T-helper 22 cell (primary cell): ENCODE measurements at places on chromosomes 6 and 20.

DNA sequence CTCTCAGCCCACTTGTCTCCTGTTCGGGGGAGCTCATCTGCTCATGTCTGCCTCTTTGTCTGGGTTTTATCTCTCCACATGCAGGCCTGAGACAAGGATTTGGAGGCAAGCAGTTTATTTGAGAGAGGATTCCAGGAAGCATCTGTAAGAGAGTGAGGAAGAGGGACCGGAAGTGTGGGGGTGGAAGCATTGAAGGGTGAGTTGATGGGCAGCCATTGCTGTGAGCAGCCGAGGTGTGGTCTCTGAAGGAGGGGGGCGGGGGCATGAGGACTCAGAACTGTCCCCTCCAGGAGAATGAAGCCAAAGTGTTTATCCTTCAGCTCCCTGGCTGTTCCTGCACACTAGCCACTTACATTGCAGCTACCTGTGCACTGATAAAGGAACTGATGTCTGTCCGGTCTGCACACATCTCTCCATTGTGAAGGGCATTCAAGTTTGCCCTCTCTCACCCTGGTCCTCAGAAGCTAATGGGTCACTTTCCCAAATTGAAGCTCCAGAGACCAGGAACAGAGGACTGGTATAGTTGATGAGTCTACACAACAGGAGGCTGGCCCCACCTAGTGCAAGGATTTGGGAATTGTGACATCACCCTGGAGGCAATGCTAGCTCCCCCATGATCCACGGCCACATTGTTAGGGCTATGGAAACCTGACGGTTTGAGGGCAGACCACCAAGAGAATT, 100.5 kb upstream of the FOXA2 start:
- no peak for DNase-seq

GRCh38 chr20:37935435-37935834, 32.5 kb downstream of the VSTM2L start:
- DNase-seq = no peak

- DNase-seq = no peak
Observed at GRCh38 chr6:167211295-167211648, 53.5 kb upstream of the GPR31 start.

- DNase-seq = peak; percentile 82
Observed at GRCh38 chr20:38804682-38805501, 605 bp upstream of the PPP1R16B start.

DNA sequence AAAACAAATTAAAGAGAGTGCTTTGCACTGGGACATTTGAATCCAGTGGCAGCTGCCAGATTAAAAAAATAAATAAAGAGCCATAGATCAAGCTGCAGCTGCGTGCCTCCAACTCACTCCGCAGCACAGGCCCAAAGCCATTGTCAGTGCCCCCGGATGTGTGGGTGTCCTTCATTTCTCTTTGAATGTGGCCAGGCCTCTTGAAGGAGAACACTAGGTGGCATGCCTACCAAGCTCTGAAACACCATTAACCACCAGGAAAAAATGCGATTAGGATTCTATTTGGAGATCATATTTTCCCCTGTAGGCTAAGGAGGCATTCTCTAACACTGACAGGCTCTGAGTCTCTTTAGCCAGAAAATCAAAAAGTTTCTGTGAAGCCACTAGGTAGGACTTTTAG, 549.8 kb downstream of the PRKN start:
- no peak for DNase-seq

- DNase-seq = peak; percentile 18
Observed at GRCh38 chr20:24100370-24101011, 111.9 kb upstream of the GGTLC1 start.

DNA sequence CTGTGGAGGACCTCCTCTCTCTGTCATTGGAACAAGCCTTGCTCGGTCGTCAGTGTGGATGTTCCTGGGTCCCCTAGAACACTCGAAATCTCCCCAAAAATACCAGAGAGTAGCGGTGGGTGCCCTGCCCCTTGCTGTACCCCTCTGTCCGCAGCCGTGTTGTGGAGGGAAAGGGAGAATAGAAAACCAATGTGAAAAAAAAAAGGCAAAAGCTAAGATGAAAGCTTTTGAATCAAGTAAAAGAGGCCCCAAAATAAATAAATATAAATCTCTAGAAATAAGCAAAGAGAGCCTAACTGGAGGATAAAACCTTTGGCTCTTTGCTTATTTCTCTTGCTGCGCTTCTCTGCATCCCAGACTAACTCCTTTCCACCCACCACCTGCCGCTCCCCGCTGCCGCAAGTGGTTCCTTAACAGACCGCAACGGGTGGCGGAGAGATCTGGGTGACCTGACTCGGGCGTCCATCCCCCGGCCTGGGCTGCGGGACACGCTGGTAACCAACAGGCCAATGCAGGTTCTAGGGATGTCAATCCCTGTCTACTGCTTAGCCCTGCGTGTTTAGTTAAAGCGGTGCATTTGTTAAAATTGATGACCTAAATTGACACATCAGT, 110.0 kb downstream of the GPX5 start:
- no peak for DNase-seq

GRCh38 chr6:43916924-43917877, 147.2 kb downstream of the VEGFA start:
- DNase-seq = no peak

DNA sequence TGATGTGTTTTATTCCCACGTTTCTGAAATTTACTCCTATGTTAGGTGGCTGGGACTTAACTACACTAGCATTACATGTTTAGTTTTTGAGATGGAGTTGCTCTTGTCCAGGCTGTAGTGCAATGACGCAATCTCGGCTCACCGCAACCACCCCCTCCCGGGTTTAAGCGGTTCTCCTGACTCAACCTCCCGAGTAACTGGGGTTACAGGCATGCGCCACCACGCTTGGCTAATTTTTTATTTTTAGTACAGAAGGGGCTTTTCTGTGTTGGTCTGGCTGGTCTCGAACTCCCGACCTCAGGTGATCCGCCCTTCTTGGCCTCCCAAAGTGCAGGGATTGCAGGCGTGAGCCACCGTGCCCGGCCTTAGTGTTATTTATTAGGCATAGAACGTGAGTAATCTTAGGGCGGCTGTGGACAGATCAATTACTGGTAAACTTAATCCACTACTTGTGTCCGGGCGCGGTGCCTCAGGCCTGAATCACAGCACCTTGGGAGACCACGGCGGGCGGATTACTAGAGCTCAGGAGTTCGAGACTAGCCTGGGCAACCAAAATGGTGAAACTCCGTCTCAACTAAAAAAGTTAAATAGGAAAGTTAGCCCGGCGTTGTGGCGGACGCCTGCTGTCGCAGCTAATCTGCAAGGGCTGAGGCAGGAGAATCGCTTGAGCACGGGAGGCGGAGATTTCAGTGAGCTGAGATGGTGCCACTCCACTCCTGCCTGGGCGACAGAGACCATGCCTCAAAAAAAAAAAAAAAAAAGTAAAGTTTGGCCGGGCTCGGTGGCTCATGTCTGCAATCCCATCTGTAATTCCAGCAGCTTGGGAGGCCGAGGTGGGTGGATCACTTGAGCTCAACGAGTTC, 123.7 kb upstream of the BTN3A2 start:
- no peak for DNase-seq

- no peak for DNase-seq
Observed at GRCh38 chr6:42276034-42276890, 58.6 kb upstream of the MRPS10 start.

- DNase-seq = no peak
Observed at GRCh38 chr6:4759997-4760396, 16.2 kb upstream of the CDYL start.

GRCh38 chr20:9036593-9036992, 32.3 kb upstream of the PLCB4 start:
- no peak for DNase-seq

DNA sequence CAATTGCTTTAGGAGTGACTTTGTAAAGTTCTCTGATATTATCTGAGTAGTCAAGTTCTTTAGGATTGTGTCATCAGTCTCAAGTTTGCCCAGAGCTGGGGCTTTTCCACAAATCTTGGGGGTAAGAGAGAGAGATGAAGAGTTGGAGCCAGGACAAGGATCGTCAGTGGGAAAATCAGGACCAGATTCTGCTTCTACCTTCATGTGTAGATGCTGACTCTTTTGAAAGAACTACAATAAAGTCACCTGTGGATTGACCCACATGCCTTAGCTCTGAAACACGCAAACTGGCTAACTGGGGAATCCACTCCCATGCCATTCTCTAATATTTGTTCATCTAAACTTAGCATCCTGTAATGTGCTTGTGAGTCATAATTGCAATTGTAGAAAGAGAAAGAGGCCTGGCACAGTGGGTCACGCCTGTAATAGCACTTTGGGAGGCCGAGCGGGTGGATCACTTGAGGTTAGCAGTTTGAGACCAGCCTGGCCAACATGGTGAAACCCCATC, 15.6 kb upstream of the BICRAL start:
- no peak for DNase-seq

- no peak for DNase-seq
Observed at GRCh38 chr6:20192625-20193024, 19.6 kb downstream of the MBOAT1 start.

GRCh38 chr6:137699031-137699683, 167.9 kb upstream of the TNFAIP3 start:
- no peak for DNase-seq

GRCh38 chr6:165678904-165679303, 15.9 kb upstream of the PDE10A start:
- no peak for DNase-seq

DNA sequence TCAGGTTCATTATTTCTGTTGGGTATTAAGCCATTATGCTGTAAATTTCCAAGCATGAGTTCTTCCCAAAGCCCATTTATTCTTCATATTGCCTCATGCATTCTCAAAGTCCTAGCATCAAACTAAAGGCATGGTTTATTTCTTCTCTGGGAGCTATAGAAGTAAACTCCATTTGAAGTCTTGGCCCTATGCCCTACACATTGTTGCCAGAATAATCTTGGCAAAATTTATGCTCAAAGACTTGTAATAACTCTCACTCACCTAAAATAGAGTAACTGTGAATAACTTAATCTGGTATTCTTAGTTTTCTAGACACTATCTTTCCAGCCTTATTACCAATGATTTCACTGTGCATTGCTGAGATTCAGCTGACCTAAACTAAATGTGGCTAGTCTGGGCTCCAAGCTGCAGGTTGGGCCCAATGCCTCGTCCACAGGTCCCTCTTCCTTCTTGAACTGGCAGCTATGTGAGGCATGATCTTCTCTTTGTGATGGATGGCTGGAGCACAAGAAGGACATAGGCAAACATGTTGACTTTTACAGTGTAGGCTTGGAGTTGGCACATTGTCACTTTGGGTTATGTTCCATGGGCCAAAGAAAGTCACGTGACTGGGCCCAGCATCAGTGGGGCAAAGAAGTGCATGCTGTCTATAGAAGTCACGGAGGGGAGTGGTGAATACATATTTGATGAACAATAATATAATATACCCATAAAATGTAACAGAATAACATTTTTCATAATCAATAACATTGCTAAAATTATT, 39.1 kb upstream of the ANKEF1 start:
- no peak for DNase-seq

GRCh38 chr6:161540532-161540931, 266.7 kb upstream of the AGPAT4 start:
- no peak for DNase-seq

DNA sequence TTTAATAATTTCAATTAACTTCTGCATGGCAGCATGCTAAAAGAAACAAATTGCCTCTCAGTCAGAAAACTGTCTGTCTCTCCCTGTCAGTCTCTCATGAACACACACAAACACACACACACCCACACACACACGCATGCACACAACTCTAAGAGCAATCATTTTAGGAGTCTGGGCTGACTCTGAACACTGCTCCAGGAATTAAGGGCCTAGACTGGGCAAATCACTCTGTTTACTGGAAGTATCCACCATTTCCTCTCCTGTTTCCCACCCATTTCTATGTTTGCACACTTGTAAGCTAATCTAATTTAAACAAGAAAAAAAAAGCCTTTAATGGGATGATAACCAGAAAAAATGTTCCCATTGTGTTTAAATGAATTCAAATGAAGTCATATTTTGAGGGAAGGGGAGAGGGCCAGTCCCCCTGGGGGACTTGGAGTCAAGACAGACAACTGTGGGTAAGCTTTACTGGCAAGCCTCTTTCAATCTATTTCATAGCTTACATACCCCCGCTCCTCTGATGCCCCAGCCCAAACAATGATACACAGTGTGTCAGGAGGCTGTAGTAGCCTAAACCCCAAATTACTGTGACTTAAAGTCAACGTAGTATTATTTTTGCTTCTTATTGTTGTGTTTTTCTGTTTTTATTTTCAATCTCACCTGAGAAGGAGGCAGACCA, 447.8 kb upstream of the FLRT3 start:
- no peak for DNase-seq

- DNase-seq = no peak
Observed at GRCh38 chr20:50772420-50773185, 22.3 kb upstream of the BCAS4 start.

GRCh38 chr6:41443616-41444525, 102.3 kb upstream of the FOXP4 start:
- DNase-seq = no peak

DNA sequence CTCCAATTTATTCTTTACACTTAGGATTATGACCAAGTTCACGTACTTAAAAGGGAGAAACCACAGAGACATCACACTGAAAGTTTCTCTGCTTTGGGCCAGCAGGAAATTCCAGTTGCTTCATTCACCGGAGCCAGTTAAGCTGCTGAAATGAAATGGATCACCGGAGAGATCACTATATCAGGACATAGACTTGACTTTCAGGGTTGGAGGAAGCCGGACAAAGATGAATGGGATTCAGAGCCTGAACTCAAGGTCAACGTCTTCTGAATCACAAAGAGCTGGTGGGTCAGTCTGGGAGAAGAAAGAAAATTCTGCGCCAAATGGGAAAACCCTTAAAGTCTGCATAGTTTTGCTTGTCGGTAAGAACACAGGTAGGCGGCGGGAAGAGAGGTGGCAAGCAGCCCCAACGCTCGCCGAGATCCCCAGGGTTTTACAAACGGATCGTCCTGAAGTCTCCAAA, 81.9 kb upstream of the CCDC28A start:
- no peak for DNase-seq

- no peak for DNase-seq
Observed at GRCh38 chr6:108616544-108616943, 55.8 kb downstream of the FOXO3 start.

- DNase-seq = no peak
Observed at GRCh38 chr6:51152594-51152993, 333.9 kb downstream of the TFAP2B start.

GRCh38 chr20:10758446-10758845, 84.6 kb upstream of the JAG1 start:
- no peak for DNase-seq

GRCh38 chr6:54366667-54367327, 58.6 kb downstream of the TINAG start:
- DNase-seq = no peak

GRCh38 chr6:36962874-36963273, 8.3 kb downstream of the PI16 start:
- DNase-seq = peak; percentile 76

- no peak for DNase-seq
Observed at GRCh38 chr6:166486536-166486880, 100.0 kb downstream of the RAMACL start.

- no peak for DNase-seq
Observed at GRCh38 chr20:14707865-14708596, 370.6 kb upstream of the FLRT3 start.

- no peak for DNase-seq
Observed at GRCh38 chr6:89281779-89282246, 33.3 kb downstream of the GABRR2 start.

- no peak for DNase-seq
Observed at GRCh38 chr6:15827496-15828255, 164.8 kb upstream of the DTNBP1 start.

GRCh38 chr6:43992126-43992663, 135.1 kb downstream of the MRPL14 start:
- no peak for DNase-seq

- peak; percentile 35 for DNase-seq
Observed at GRCh38 chr6:148760568-148761526, 14.0 kb downstream of the UST start.

- no peak for DNase-seq
Observed at GRCh38 chr6:90691823-90692222, 105.0 kb upstream of the MAP3K7 start.

- DNase-seq = no peak
Observed at GRCh38 chr20:10508468-10509251, 73.6 kb downstream of the SLX4IP start.
